ENCODE measurements at places on chromosomes 16 and 17. TPM values are rescaled to one million over a fixed set of nuclear protein-coding genes. Genes with fewer than 3 reads are reported as not detected.

Gene ZNF750
- total RNA-seq, result 0.68 TPM

Gene ARHGDIG
- 4.0 TPM for total RNA-seq

Gene DNAJC7
- total RNA-seq, result 76.2 TPM

Gene BRICD5
- total RNA-seq, result 3.5 TPM
